ENCODE measurements at places on chromosomes 4 and X.

DNA sequence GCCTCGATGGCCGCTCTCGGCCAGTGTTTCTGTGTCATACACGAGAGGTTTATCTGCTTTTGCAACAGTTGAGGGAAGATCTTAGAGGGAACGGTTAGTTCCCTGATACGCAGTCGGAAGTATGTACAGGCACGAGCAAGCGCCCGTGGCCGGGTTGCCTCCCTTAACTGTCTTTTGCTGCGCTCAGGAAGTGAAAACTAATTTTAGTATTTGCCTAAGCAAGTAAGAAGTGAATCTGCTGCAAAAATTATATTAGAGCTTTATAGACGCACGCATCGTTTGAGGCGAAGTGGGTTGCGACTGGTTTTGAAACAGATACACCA lies 695 bp downstream of the MTM1 start:
- DNase-seq: no peak

DNA sequence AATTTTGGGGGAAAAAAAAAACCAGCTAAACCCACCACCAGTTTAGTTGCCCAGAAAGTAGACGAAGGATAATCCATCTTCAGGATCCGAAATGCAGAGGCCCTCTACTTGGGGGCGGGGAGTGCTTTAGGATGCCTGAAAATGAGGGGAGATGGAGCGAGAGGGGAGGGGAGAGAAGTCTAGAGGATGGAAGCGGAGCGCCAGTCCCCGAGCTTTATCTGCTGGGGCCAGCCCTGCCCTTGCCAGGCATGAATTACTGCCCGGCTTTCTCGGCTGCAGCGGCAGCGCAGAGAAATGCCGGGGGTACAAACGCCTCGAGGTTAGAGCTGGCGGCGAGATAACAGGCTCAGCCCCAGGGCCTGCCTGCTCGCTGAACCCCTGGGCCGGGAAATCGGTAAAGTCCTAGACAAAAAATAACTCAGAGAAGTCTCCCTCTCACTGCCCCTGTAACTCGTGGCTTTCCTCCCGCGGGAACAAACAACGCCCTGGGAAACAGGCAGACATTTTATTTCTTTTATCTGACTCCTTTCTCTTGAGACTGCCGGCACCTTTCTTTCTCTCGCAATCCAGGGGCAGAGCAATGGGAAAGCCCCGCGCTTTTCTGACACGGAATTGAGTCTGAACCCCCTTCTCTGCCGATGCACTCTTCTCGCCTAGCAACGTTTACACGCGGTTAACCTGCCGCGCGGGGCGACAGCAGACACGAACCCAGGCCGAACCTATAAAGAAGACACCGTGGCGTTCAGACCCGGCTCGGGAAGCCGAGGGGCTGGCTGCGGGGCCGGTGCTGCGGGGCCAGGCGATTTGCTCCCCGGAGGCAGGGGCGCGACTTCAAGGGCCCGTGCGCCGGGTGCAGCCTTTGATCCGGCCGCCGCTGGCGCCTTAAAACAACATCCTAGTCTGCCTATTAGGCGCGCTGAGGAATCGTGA lies 3.1 kb upstream of the MSX1 start:
- no peak for DNase-seq

- DNase-seq: no peak
Observed at GRCh38 chr4:76969941-76970529, 20.5 kb downstream of the SEPTIN11 start.

DNA sequence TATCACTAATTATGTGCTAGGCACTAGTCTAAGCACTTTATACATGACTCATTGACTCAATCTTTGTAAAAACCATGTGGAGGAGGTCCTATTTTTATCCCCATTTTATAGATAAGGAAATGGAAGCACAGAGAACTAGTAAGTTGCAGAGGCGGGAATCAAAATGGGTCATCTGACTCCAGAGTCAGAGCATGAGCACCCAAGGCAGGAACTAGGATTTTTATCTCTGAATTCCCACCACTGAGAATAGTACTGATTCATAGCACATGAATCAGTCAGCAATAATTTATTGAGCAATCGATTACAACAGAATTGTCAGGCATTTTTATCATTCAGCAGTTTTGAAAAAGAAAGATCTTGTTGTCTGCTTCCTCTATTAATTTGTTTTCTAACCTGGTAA lies 19.3 kb downstream of the SCARB2 start:
- peak; percentile 94 for DNase-seq

DNA sequence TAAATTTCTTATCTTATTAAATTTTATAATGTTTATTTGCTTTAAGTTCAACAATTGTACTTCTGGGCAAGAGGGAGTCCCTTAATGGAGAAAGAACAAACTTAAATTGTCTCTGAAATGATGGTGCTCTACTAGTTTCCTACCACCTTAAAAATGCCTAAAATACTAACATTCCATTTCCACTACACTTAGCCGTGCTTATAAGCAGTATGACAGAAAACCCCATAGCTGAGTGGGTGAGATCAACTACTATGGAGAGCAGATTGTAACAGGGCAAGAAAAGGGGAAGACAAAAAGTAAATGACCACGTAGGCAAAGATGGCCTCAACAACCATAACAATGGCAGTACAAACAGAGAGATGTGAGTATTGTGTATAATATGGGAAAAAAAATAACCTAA lies 35.0 kb downstream of the RFC1 start:
- DNase-seq: peak; percentile 12

DNA sequence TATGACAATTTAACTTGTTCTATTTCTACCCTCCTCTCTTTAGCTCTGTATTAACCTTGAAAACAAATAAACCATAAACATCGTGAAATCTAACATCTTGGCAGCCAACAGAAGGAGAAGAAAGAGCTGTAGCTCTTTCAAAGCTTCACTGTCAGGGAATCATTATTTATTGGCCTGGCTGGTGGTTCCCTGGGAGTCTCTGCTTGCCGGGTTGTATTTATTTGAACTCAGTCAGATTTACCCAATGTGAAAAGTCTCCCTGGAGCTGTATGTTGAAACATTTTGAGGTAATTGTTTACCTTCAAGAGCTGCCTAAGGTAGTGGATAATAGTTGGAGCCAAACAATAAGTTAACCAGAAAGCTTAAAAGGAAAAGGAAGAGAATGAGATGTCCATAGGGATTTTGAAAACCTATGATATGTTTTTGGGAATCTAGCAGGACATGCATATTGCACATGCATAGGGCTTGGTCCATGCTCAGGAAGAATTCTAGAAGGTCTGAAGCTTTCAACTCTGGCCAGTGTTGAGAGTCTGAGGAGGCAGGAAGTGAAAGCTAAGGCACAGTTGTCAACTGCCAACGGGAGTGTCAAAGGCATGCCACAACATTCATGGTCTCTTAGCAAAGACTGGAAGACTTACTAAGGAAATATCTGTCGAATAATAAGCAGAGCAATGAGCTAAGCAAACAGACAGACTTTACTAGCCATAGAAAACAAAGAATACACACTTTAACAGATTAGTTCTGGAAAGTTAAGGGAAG lies 621.6 kb downstream of the PCDH7 start:
- no peak for DNase-seq

GRCh38 chr4:123830930-123831329 lies 434.3 kb downstream of the SPRY1 start:
- DNase-seq: no peak

DNA sequence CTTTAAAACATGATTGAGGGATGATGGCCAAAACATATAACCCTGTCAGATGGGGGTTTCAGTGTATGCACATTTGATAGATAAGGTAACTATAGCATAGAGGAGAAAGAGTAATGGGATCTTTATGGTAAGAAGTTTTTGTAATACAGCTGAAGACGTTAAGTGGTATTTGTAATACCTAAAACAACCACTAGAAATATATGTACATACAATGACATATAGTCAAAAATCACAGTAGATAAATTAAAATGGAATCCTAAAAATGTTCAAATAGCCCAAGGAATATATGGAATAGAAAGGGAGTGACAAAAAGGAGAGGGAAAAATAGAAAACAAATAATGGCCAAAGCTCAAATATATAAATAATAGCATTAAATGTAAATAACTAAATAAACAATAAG lies 371.3 kb upstream of the FSTL5 start:
- no peak for DNase-seq

GRCh38 chr4:182351485-182351884 lies 108.3 kb downstream of the TENM3 start:
- no peak for DNase-seq

GRCh38 chrX:108447303-108447702 lies 7.7 kb downstream of the COL4A5 start:
- no peak for DNase-seq

GRCh38 chr4:16264798-16265197 lies 38.5 kb upstream of the TAPT1 start:
- DNase-seq: peak; percentile 51

DNA sequence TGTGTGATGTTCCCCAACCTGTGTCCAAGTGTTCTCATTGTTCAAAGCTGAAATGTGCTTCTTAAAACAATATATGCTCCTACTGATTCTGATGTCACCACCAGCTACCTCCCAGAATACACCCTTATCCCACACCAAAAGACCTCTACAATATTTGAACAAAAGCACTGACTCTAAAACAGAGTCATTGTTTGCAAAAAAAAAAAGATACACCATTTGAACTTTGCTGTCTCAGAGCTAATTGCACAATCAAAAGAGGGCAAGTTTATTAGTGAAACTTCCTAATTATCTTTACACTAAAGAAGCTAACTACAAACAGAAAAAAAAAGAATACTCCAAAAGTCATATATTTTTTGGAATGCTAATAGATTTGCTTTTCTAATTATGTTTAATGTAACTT lies 34.1 kb upstream of the INTU start:
- no peak for DNase-seq

DNA sequence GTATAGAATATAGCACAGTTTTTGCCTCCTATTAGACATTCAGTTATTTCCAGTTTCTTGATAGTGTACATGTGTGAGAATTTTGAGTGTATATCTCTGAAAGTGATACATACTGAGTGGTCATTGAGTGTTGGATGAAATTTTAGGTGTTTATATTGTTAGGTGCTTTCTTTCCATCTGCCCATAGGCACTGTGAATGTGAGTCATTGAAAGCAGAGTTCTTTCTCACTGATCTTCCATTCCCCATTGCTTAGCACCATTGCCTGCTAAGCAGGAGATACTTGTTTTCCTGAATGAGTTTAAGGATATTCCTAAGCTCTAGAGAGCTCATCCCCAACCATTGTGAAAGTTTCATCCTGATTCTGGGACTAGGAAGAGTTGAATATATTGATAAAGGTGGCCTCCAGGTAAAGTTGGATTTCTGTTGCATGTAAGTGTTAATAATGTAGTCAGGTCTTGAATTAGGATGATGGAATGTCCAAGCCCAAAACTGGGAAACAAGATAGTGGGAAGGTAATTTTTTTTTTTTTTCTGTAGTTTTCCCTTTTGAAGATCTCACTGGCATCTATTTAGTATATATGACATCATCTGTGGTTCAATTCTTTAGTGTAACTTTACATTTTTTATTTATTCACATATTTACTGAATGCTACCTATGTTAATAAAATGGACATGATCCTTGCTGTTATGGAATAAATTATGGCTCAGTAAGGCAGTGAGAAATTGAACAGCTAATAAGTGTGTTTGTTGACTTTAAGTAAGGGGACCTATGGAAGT lies 22.1 kb downstream of the UBE2K start:
- DNase-seq: peak; percentile 18

DNA sequence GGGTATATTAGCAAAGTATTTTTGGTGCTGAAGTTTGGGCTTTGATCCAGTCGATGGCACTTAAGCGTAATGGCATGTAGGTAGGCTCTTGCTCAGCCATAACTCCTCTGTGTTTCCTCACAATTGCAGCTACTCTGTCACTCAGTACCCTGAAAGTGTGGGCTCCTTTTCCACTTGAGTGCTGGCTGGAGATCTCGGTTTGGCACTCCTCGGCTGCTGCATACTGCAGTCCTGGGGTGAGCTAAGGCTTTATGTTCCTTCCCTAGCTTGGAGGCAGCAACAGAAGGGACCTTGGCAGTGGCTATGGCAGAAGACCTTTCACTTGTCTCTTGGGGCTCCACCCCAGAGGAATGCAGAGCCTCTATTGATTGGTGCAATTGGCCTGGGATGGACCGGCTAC lies 106.7 kb upstream of the GRXCR1 start:
- DNase-seq: no peak

- no peak for DNase-seq
Observed at GRCh38 chrX:133846311-133846710, 139.1 kb downstream of the GPC3 start.

- DNase-seq: no peak
Observed at GRCh38 chrX:572538-573124, 58.0 kb upstream of the SHOX start.

Data from fibroblast of skin of back (primary cell).